ENCODE measurements at places on chromosomes 6 and 20.

DNA sequence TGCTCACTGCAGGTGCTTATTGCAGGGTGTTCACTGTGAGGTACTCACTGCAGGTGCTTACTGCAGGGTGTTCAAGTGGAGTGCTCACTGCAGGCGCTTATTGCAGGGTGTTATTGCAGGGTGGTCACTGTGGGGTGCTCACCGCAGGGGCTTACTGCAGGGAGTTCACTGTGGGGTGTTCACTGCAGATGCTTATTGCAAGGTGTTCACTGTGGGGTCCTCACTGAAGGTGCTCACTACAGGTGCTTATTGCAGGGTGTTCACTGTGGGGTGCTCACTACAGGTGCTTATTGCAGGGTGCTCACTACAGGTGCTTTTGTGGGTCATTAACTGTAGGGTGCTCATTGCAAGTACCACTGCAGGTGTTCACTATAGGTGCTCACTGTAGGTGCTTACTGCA is 20.2 kb downstream of the APMAP start:
- DNase-seq = no peak
- H3K27me3 ChIP-seq = no peaks in the 10 kb centered on the region
- H3K36me3 ChIP-seq = peaks cover 59% of the 10 kb centered on the region
- H3K27ac ChIP-seq = no peak overlapping the region
- H3K4me1 ChIP-seq = no peaks in the 10 kb centered on the region

- H3K4me3 ChIP-seq = peak overlapping the region; percentile 3
- H3K27me3 ChIP-seq = no peaks in the 10 kb centered on the region
- no peak overlapping the region for H3K27ac ChIP-seq
- no peaks in the 10 kb centered on the region for H3K36me3 ChIP-seq
- peak; percentile 50 for DNase-seq
Measured at GRCh38 chr6:7147051-7147671, 39.4 kb downstream of the RREB1 start.

DNA sequence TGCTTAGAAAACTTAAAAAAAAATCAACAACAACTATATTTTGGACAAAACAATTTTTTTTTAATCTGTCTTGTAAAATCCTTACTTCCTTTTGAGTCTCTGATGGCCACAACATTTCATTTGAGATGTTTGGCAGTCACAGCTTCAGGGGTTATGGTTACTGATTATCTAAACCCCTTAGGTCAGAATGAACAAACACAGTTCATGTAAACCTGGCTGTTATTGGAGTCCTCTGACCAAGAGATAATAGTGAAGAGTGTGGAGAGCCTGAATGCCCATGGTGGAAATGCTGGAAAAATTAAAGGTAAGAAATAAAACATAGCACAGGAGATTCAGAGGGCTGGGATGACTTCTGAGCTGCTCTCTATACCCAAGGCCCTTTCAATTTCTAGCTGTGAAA is 38.2 kb downstream of the TMX4 start:
- H3K36me3 ChIP-seq = no peaks in the 10 kb centered on the region
- no peaks in the 10 kb centered on the region for H3K27me3 ChIP-seq
- no peak overlapping the region for H3K4me3 ChIP-seq
- no peak for DNase-seq
- no peak overlapping the region for H3K27ac ChIP-seq

GRCh38 chr20:1618479-1618878 is 1.3 kb downstream of the SIRPB1 start:
- H3K27me3 ChIP-seq = no peaks in the 10 kb centered on the region
- H3K27ac ChIP-seq = no peak overlapping the region

- H3K36me3 ChIP-seq = no peaks in the 10 kb centered on the region
- peak; percentile 82 for DNase-seq
- H3K27ac ChIP-seq = no peak overlapping the region
Measured at GRCh38 chr6:26607434-26608230, 10.9 kb downstream of the ABT1 start.

- H3K4me3 ChIP-seq = no peak overlapping the region
- no peaks in the 10 kb centered on the region for H3K27me3 ChIP-seq
- H3K27ac ChIP-seq = no peak overlapping the region
- no peaks in the 10 kb centered on the region for H3K36me3 ChIP-seq
Measured at GRCh38 chr6:72218125-72218524, 331.8 kb downstream of the RIMS1 start.

- no peaks in the 10 kb centered on the region for H3K4me1 ChIP-seq
- no peak overlapping the region for H3K4me3 ChIP-seq
- no peak for DNase-seq
- H3K27me3 ChIP-seq = no peaks in the 10 kb centered on the region
Measured at GRCh38 chr20:58131551-58132142, 96.8 kb downstream of the ANKRD60 start.

- peaks cover 36% of the 10 kb centered on the region for H3K36me3 ChIP-seq
- peaks cover 44% of the 10 kb centered on the region for H3K4me1 ChIP-seq
- no peak overlapping the region for H3K27ac ChIP-seq
- H3K4me3 ChIP-seq = peak overlapping the region; percentile 94
- peaks cover 18% of the 10 kb centered on the region for H3K27me3 ChIP-seq
- DNase-seq = peak; percentile 79
Measured at GRCh38 chr6:41548841-41549642, 2.9 kb downstream of the FOXP4 start.

GRCh38 chr6:7431313-7431673 is 41.7 kb downstream of the RIOK1 start:
- no peaks in the 10 kb centered on the region for H3K4me1 ChIP-seq
- H3K4me3 ChIP-seq = no peak overlapping the region
- H3K27me3 ChIP-seq = no peaks in the 10 kb centered on the region
- DNase-seq = no peak

GRCh38 chr6:100503043-100503705 is 38.5 kb upstream of the SIM1 start:
- no peaks in the 10 kb centered on the region for H3K27me3 ChIP-seq
- no peaks in the 10 kb centered on the region for H3K4me1 ChIP-seq
- no peak overlapping the region for H3K4me3 ChIP-seq
- H3K27ac ChIP-seq = no peak overlapping the region

- no peak for DNase-seq
- H3K27ac ChIP-seq = no peak overlapping the region
- H3K4me1 ChIP-seq = no peaks in the 10 kb centered on the region
- peaks cover 79% of the 10 kb centered on the region for H3K36me3 ChIP-seq
- no peak overlapping the region for H3K4me3 ChIP-seq
Measured at GRCh38 chr6:89619567-89619966, 19.0 kb downstream of the LYRM2 start.

- H3K4me1 ChIP-seq = no peaks in the 10 kb centered on the region
- no peak for DNase-seq
- no peaks in the 10 kb centered on the region for H3K27me3 ChIP-seq
- H3K27ac ChIP-seq = no peak overlapping the region
- no peaks in the 10 kb centered on the region for H3K36me3 ChIP-seq
- no peak overlapping the region for H3K4me3 ChIP-seq
Measured at GRCh38 chr20:17914957-17915356, 53.6 kb downstream of the SNX5 start.

- H3K4me3 ChIP-seq = no peak overlapping the region
- DNase-seq = no peak
- no peaks in the 10 kb centered on the region for H3K36me3 ChIP-seq
- H3K4me1 ChIP-seq = peaks cover 4% of the 10 kb centered on the region
Measured at GRCh38 chr6:44829836-44830235, 442.3 kb downstream of the CDC5L start.

DNA sequence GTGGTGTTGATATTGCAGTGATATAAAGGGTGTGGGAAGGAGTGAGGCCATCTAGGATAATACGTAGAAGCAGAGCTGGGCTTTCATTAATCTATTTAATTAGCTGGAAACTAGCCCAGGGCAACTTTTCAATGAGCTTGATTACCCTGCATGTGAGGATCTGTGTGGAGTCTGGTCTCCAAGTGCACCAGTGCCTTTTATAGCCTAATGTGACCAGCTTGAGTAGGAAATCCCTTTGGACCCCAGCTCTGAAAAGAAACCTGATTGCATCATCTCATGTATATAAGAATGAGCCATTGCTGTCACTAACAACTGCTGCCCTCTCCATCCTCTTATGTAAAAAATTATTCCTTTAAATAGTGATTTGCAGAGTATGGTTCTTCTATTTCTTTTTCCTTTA is 72.6 kb downstream of the CD109 start:
- DNase-seq = no peak
- no peak overlapping the region for H3K4me3 ChIP-seq
- H3K4me1 ChIP-seq = no peaks in the 10 kb centered on the region
- H3K27me3 ChIP-seq = no peaks in the 10 kb centered on the region
- no peaks in the 10 kb centered on the region for H3K36me3 ChIP-seq
- H3K27ac ChIP-seq = no peak overlapping the region

DNA sequence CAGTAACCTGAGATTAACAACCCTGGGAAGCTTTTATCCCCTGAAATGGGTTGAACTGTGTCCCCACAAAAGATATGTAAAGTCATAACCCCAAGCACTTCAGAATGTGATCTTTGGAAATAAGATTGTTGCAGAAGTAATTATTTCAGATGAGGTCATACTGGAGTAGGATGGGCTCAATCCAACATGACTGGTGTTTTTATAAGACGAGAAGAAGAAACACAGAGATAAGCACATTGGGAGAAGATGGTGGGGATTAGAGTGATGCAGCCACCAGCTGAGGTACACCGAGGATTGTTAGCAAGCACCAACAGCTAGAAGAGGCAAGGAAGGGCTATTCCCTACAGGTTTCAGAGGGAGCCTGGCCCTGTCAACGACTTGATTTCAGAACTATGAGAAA is 12.5 kb upstream of the RNF217 start:
- no peaks in the 10 kb centered on the region for H3K4me1 ChIP-seq
- no peak overlapping the region for H3K27ac ChIP-seq
- no peak overlapping the region for H3K4me3 ChIP-seq
- DNase-seq = no peak
- no peaks in the 10 kb centered on the region for H3K27me3 ChIP-seq

DNA sequence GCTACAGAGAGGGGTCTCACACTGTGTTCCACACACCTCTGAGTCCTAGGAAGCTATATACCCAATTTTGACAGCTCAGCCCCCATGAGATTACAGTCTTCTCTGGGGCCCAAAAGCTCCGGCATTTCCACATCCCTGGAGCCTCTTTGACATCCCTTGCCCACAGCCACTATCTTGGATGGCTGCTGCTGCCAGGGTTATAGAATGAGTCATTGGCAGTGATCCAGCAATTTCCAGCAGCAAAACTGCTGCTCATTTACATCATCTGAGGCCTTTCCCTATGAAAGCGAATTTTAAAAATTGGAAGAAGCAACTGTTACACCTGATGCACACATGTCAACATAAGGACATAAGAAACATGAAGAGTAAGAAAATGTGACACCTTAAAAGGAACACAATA is 590.7 kb downstream of the MEI4 start:
- no peaks in the 10 kb centered on the region for H3K4me1 ChIP-seq
- H3K27ac ChIP-seq = no peak overlapping the region
- H3K4me3 ChIP-seq = no peak overlapping the region
- no peak for DNase-seq

GRCh38 chr20:59577809-59578435 is 26.4 kb upstream of the PHACTR3 start:
- no peaks in the 10 kb centered on the region for H3K36me3 ChIP-seq
- peaks cover 84% of the 10 kb centered on the region for H3K27me3 ChIP-seq
- H3K27ac ChIP-seq = no peak overlapping the region

GRCh38 chr20:17276101-17276500 is 49.3 kb downstream of the PCSK2 start:
- no peak overlapping the region for H3K27ac ChIP-seq
- no peaks in the 10 kb centered on the region for H3K36me3 ChIP-seq
- peaks cover 4% of the 10 kb centered on the region for H3K4me1 ChIP-seq
- no peak overlapping the region for H3K4me3 ChIP-seq

GRCh38 chr6:155755452-155755851 is 299.8 kb upstream of the NOX3 start:
- no peak overlapping the region for H3K27ac ChIP-seq
- no peaks in the 10 kb centered on the region for H3K27me3 ChIP-seq
- no peaks in the 10 kb centered on the region for H3K4me1 ChIP-seq
- no peaks in the 10 kb centered on the region for H3K36me3 ChIP-seq

DNA sequence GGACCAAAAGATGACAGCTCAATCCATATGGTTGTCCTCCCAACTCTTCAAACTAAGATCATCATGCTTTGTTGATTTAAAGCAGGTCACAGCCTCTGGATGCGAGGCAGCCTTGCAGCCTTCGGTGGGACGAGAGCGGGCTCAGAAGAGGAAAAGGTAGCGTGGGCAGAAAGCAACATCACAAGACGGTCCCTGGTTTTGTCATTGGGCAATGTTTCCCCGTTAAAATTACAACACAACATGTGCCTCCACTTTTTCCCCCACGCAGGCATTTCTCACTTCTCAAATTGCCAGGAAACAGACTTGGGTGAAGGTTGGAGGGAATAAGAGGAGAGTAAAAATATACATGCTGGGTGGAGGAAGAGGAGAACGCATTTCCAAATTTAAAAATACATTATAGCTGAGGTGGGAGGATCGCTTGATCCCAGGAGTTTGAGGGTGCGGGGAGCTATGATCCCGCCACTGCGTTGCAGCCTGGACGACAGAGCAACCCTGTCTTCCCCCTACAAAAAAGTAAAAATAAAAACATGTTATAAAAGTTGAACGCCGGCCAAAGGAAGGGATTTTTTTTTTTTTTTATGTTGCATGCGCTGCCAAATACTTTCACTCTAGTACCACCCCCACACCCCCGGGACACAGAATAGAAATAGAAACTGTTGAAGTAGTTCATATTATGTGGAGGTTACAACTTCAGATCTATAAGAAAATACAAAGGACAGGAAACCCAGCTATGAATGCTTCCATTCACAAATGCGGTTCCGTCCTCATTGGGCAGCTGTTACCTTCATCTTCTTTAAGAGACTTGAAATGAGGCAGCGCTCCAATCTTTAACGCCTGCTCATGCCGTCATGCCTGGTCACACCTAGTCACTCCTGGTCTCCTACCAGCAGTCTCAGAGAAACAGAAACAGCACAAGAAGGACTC is 13.9 kb upstream of the NAA20 start:
- no peaks in the 10 kb centered on the region for H3K4me1 ChIP-seq
- no peak overlapping the region for H3K4me3 ChIP-seq
- H3K27ac ChIP-seq = no peak overlapping the region
- no peak for DNase-seq

- H3K4me3 ChIP-seq = no peak overlapping the region
- no peaks in the 10 kb centered on the region for H3K27me3 ChIP-seq
- peaks cover 43% of the 10 kb centered on the region for H3K36me3 ChIP-seq
- H3K4me1 ChIP-seq = peaks cover 10% of the 10 kb centered on the region
- DNase-seq = no peak
- no peak overlapping the region for H3K27ac ChIP-seq
Measured at GRCh38 chr6:21883595-21884328, 290.2 kb downstream of the SOX4 start.

- peaks cover 3% of the 10 kb centered on the region for H3K4me1 ChIP-seq
- no peak overlapping the region for H3K4me3 ChIP-seq
- no peak overlapping the region for H3K27ac ChIP-seq
- no peak for DNase-seq
Measured at GRCh38 chr6:105882121-105882803, 203.9 kb upstream of the PRDM1 start.
